WTC11 (cell line): ENCODE measurements at places on chromosomes 1 and 21. TPM values are rescaled to one million over a fixed set of nuclear protein-coding genes. Genes with fewer than 3 reads are reported as not detected.

DNA sequence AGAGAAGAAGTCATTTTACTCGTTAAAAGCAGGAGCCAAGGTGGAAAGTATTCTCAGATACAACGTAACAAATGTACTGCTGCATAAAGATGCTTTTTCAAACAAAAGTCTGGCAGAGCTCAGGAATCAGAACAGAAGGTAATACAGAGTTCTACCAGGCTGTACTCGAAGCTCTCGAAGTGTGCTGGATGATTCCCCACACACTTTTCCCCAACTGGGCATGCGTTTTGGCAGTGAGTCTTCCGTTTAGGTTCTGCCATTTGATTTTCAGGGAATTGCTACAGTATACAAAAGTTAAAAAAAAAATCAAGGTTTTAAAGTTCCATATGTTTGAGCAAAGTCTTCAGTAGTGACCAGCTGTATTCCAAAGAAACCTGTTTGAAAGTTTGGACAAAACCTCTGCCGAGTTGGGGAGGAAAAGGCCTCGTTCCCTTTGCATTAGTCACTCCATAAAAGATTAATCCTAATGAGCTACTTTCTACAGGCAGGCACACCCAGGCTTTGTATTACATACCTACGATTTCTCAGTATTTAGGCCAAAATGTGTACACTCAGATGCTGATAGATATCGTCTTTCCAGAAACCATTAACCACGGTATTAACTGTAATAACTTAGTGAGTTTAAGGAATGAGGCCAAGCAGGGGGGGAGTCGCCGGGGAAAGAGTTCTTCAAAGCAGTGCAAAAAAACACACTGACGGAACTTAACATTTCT, 477.1 kb downstream of the LMO4 start:
- no peak for DNase-seq
- no peaks in the 10 kb centered on the region for H3K27me3 ChIP-seq
- no peak overlapping the region for H3K27ac ChIP-seq
- peaks cover 11% of the 10 kb centered on the region; the same call in 1 of the 2 replicates for H3K4me1 ChIP-seq
- no peak overlapping the region for H3K4me3 ChIP-seq

GRCh38 chr21:36134803-36135390, at the start of gene CBR3:
Gene CBR3, plus strand, starts transcription at chr21:36135079. Its CDS starts 114 bp downstream, at chr21:36135193.
- DNase-seq, result peak; percentile 30
- H3K27ac ChIP-seq, result no peak within 1 kb of the TSS; the same call in 1 of the 2 replicates
- H3K27me3 ChIP-seq, result peaks cover 46% of the 10 kb centered on the region
- H3K4me3 ChIP-seq, result peak within 1 kb of the TSS; percentile 81
- H3K4me1 ChIP-seq, result peaks cover 37% of the 10 kb centered on the region

DNA sequence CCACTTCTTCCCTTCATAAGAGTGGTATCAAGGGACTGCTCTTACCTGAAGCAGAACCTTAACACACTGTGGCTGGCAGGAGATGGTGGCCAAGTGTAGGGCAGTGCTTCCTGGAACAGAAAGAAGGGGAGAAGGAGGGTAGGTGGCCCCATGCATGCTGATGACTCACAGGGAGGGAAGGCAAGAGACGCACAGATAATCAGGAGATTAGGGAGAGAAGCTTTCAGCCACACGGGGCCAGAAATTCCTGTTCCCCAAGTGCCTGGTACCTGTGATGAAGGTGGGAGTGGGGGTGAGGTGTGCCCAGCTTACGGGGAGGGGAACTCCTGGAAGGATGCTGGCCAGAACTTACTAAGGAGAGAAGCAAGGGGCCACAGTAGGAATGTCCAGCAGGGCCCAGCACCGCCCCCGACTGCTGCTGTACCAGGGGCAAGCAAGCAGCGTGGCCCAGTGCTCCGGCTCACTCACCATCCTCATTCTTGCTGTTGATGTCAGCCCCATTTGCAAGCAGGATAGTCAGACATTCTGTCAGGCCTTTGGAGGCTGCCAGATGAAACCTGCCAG, 7.7 kb downstream of the ANKRD35 start:
- no peak for DNase-seq
- no peak overlapping the region for H3K4me3 ChIP-seq
- H3K27me3 ChIP-seq, result peaks cover 31% of the 10 kb centered on the region
- no peak overlapping the region for H3K27ac ChIP-seq

MCOLN3 gene
- 3.5 to 6.4 TPM (median 3.8 TPM) in 3 replicates for total RNA-seq

DNA sequence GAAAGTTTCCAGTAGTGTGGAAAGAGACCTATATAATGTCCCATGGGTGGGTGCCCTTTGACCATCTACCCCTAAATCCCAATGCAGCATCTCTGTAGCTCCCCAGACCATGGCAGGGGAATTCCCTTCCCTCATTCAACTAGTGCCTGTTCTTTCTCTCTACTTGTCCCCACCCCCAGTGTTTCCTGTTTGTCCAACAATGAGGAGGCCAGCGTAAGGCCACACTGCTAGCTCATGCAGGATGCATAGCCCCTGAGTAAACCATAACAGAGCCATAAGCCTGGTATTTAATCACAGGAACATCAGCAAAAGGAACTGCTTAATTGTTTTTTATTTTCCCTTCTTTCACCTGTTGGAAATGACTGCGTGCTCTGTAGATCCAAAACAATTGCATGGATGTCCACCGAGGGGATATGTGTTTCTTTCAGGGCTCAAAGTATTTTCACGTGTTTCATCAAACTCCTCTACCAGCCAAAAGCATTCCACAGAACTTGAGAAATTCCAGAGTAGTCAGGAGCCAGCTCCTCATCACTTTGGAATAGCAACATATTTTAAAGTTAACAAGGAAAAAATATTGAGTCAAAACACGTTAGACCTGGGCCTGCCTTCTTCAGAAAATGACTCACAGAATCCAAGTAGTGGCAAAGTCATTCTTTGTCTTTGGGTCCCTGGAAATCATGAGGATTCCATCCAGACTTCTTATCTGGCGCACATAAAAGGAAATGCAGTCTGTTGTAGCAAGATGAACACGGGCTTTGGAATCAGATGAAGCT, 162.5 kb upstream of the SGIP1 start:
- no peaks in the 10 kb centered on the region for H3K27me3 ChIP-seq
- no peak for DNase-seq
- H3K36me3 ChIP-seq, result peaks cover 49% of the 10 kb centered on the region
- no peak overlapping the region for H3K27ac ChIP-seq
- no peak overlapping the region for H3K4me3 ChIP-seq

OR2C3 gene
- not detected in 3 replicates for total RNA-seq

DNA sequence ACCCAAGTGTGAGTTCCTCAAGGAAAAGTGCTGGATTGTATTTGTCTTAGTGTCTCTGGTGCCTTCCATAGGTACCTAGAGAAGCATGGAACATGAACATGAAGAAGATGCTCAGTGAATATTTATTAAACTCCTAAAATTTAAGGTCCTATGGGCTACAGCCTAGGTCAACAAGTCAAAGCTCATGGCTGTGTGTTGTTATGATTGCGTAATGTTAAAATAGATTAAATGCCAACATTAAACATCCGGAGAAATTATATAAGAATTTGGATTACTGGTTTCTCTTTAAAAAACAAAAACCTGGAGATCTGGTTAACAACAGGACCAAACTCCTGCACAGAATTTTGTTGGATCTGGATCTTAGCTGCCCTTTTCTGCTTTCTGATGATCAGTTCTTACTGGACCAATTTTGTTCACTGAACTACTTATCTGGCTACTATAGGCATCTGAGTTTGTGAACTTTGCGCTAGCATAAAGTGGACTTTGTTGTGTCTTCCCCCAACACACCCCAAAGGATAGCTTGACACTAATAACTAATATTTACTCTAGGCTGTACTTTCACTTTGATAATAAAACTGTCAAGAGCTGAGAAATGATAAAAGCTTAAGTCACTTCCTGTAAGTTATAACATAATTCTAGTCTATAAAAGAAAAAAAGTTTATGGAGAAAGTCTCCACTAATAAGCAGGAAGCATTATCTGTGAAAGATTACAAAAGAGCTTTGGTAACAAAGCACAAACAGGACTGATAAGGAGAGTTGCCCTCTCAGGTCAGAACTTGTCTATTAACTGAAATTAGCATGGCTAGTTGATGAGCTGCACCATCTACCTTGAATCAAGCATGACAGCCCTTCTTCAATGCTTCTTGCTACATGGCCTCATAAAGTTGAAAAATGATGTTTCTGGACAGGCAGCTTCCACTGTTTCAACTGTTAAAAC, 20.7 kb downstream of the F5 start:
- H3K27ac ChIP-seq, result no peak overlapping the region
- H3K4me1 ChIP-seq, result no peaks in the 10 kb centered on the region
- no peak for DNase-seq
- H3K36me3 ChIP-seq, result no peaks in the 10 kb centered on the region; the same call in 1 of the 2 replicates
- H3K4me3 ChIP-seq, result no peak overlapping the region

DNA sequence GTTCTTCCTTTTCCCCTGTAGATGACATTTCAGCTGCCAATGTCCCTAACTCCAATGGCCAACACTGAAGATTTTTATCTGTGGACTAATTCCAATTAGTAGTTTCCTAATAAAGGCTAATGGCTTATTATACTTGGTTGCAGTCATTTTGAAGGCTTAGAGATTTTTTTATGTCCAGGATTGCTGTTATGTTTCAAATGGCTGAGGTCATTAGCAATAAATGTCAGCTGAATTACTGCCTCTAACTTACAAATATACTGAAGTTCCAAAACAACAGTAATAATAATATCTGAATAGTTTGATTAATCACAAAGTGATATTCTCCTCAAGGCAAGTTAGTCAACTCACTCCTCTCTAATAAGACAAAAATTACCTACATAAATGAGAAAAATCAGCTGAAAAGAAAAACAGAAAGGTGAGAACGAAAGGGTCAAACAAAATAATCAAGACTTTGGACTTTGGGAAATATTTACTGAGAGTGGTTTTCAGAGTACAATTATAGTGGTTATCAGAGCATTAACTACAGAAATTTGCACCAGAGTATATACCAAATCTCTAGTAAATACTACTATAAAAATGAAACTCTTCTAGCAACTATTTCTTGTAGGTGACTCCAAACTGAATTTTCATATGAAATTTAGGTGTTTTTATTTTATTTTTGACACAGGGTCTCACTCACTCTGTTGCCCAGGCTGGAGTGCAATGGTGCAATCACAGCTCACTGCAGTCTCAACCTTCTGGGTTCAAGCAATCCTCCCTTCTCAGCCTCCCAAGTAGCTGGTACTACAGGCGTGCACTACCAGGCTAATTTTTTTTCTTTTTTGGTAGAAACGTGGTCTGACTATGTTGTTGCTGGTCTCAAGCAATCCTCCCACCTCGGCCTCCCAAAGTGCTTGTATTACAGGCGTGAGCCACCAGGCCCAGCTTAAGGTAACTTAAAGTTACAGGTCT, 3.5 kb downstream of the ZZZ3 start:
- no peak for DNase-seq
- peaks cover 23% of the 10 kb centered on the region for H3K4me1 ChIP-seq
- H3K27ac ChIP-seq, result no peak overlapping the region
- no peak overlapping the region for H3K4me3 ChIP-seq
- no peaks in the 10 kb centered on the region for H3K27me3 ChIP-seq
- H3K36me3 ChIP-seq, result no peaks in the 10 kb centered on the region

ARHGEF19 gene
- 51.1 to 53.1 TPM (median 52.9 TPM) in 3 replicates for total RNA-seq

DNA sequence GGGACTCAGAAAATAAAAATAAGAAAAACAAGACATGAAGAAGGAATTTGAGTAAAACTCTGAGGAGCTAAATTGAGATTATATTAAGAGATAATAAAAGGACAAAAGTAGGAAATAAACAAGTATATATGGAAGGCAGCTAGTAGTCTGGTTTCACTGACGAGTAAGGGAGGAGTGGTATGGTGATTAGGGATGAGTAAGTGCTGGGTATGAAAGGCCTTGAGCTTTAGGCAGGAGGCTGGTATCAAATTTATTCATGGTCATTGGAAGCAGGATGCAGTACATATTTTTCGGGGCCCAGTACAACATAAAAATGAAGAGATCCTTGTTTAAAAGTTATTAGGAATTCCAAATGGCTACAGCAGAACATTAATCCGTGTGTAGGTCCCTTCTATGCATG, 789.7 kb upstream of the PRMT6 start:
- no peaks in the 10 kb centered on the region for H3K36me3 ChIP-seq
- no peak overlapping the region for H3K4me3 ChIP-seq
- H3K27ac ChIP-seq, result no peak overlapping the region
- no peaks in the 10 kb centered on the region for H3K4me1 ChIP-seq
- DNase-seq, result no peak

GRCh38 chr1:51897699-51898031, 19.1 kb upstream of the NRDC start:
- no peak overlapping the region for H3K4me3 ChIP-seq
- peaks cover 4% of the 10 kb centered on the region for H3K4me1 ChIP-seq
- H3K27me3 ChIP-seq, result peaks cover 4% of the 10 kb centered on the region
- DNase-seq, result no peak

KIF17 gene
- 8.1 to 16.1 TPM (median 14.3 TPM) in 3 replicates for total RNA-seq

ERICH3 gene
- total RNA-seq, result 0.07 TPM in 1 of 3 replicates, not detected in the others

DNA sequence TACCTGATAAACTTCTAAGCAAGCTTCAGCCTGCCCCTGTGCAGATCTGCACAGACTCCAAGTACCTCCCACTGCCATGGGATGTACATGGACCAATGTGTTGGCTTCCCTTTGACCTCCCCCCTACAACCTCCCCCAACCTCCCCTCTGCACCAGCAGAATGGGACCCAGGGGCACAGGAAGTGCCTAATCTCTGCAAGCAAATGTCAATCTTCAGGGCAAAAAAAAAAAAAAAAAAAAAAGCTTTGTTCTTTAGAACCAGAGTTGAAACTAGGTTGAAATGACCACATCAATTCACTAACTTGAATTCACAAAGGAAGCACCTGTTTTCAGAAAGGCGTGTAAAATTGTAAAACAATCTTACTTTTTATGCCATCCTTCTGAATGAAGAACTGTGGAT, 53.9 kb upstream of the TIAM1 start:
- H3K27ac ChIP-seq, result no peak overlapping the region
- no peak overlapping the region for H3K4me3 ChIP-seq
- H3K27me3 ChIP-seq, result no peaks in the 10 kb centered on the region
- no peak for DNase-seq
- H3K36me3 ChIP-seq, result no peaks in the 10 kb centered on the region
- peaks cover 34% of the 10 kb centered on the region for H3K4me1 ChIP-seq

VSIG8 gene
- total RNA-seq, result not detected in 3 replicates

GRCh38 chr1:55572878-55573734, 357.9 kb upstream of the USP24 start:
- no peak for DNase-seq
- H3K4me1 ChIP-seq, result peaks cover 8% of the 10 kb centered on the region
- H3K27me3 ChIP-seq, result peaks cover 2% of the 10 kb centered on the region; the same call in 1 of the 2 replicates
- H3K27ac ChIP-seq, result no peak overlapping the region
- peaks cover 8% of the 10 kb centered on the region for H3K36me3 ChIP-seq

DNA sequence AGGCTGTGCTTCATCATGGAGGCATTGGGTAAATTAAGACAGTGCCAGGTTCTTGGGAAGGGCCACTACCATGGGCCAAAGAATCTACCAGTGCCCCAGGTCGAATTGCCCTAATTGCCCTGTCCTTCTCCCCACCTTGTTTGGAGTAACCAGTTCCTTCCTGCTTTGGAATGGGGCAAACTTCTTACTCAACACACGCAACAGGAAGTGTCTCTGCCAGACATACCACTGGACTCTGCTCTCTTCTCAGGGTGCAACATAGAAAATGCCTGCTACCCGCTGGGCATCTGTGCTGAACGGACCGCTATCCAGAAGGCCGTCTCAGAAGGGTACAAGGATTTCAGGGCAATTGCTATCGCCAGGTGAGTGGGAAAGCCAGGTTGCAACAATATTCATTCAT, 15.8 kb downstream of the CDA start:
- no peak overlapping the region for H3K27ac ChIP-seq
- DNase-seq, result no peak
- H3K27me3 ChIP-seq, result no peaks in the 10 kb centered on the region
- peaks cover 3% of the 10 kb centered on the region for H3K36me3 ChIP-seq
- H3K4me1 ChIP-seq, result peaks cover 9% of the 10 kb centered on the region

GRCh38 chr21:21387916-21388315, 389.7 kb downstream of the NCAM2 start:
- no peak overlapping the region for H3K27ac ChIP-seq
- H3K27me3 ChIP-seq, result no peaks in the 10 kb centered on the region
- no peak overlapping the region for H3K4me3 ChIP-seq

GRCh38 chr1:6603238-6603914, 707 bp upstream of the KLHL21 start:
- no peaks in the 10 kb centered on the region for H3K36me3 ChIP-seq
- peaks cover 23% of the 10 kb centered on the region for H3K4me1 ChIP-seq
- peak overlapping the region; percentile 97 for H3K27ac ChIP-seq
- DNase-seq, result no peak
- H3K4me3 ChIP-seq, result peak overlapping the region; percentile 80
